Activated T-helper 1 cell treated with anti-CD3 and anti-CD28 coated beads, Interleukin-12 subunit alpha, Interleukin-12 subunit beta, Interleukin-2, Interleukin-4 antibody, amounts not matched to agents 30 ng/mL and 10 ng/mL and 1 ng/mL, durations not matched to agents 14 hours and 24 hours and 36 hours (primary cell): ENCODE measurements at places on chromosomes 5 and 9. TPM values are rescaled to one million over a fixed set of nuclear protein-coding genes. Genes with fewer than 3 reads are reported as not detected.

DNA sequence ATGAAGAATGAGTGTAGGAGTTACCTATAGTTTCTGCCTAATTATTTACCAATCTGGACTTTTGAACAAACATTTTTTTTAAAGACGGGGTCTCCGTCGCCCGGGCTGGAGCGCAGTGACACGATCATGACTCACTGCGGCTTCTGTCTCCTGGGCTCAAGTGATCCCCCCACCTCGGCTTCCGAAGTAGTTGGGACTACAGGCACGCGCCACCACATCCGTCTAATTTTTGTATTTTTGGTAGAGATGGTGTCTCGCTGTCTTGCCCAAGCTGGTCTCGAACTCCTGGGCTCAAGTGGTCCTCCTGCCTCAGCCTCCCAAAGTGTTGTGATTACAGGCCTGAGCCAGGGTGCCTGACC lies 1.5 kb downstream of the CTNNA1 start:
- peaks cover 27% of the 10 kb centered on the region for H3K4me1 ChIP-seq
- peak overlapping the region; percentile 86 for H3K4me3 ChIP-seq
- H3K27ac ChIP-seq: no peak overlapping the region
- DNase-seq: no peak

DNA sequence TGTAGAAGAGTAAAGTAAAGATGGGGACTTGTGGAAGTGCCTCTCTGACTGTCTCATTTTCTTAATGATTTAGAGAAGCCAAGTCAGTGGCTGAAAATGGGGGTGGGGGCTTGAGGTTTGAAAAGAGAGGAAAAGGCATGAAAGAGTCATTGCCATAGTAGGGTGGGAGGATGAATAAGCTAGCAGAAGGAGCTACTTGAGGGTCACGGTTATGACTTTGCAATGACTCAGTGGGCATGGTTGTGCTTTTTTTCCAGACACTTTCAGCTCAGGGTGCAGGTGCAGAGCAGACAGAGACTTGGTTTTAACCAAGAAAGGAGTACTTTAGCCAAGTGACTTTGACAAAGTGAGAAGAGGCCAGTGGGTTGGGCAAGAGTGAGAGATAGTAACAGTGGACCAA lies 117.8 kb downstream of the PTTG1 start:
- DNase-seq: no peak
- H3K27me3 ChIP-seq: no peaks in the 10 kb centered on the region
- H3K36me3 ChIP-seq: peaks cover 3% of the 10 kb centered on the region
- H3K27ac ChIP-seq: no peak overlapping the region
- H3K4me3 ChIP-seq: no peak overlapping the region

DNA sequence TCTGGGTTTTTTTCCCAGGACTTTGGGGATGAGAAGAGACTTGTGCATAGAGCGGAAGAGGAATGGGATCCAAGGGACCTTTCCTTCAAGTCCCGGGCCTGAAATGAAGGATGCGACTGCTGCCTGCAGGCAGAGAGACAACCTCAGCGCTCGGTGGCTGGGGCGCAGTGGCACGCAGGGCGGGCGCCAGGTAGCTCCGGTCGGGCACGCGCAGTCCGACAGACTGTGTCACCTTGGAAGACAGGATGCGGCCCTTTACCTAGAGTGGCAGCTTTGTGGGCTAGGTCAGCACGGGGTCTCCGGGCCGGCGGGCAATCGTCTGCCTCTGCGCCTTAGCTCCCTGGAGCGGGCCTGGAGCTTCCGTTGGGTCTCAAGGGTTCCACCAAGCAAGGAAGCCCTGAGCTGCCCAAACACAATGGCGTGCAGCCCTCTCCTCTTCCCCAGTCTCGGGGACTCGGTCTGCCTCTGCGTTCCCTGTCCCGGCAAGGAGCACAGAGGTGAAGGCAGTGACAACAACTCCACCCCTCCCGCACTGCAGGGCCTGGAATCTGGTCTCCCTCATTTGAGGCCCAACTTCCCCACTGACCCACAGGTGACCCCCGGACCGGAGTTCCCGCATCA lies 6.0 kb downstream of the BARX1 start:
- H3K27ac ChIP-seq: no peak overlapping the region
- peaks cover 71% of the 10 kb centered on the region for H3K27me3 ChIP-seq
- no peak for DNase-seq

ZMYND19 gene
- 88.2 and 94.9 TPM in 2 replicates for total RNA-seq

LPAR1 gene
- total RNA-seq: not detected in 2 replicates

DNA sequence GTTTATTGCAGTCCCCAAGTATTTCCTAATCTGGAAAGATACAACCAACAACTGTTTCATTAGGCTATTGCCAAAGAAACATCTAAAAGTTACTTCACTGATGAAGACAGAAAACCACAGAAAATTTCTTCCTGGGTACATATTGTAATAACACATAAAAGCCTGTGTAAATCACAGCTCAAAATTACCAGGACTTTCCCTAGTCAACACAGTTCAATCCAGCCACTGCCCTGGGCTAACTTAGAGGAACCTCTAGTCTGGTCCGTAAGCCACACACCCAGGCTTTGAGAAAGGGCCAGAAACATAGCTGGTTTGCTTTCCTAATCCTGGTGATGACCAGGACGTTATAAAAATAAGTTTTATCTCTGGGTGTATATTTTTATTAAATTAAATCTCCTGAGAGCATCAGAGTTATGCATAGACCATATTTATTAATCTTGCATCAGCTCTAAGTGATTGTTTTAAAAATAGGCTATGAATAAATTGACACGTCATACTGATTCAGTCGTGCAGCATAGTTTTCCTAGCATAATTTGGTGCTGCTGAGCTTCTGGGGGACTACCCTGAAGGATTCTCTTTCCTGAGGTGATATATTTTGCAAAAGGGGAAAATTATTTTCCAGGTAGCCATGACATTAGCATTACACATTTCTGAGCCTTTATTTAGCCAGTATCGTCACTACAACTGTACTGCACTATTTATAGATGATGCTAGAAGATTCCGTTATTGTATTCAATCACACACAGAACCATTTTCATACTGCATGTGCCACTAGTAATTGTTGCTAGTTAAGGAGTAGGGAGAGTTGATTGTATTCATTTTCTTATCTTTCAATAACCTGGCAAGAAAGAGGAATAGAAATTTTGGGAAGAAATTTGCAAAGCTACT lies 12.6 kb upstream of the MUSK start:
- peaks cover 2% of the 10 kb centered on the region for H3K27me3 ChIP-seq
- no peak for DNase-seq
- H3K27ac ChIP-seq: no peak overlapping the region
- no peaks in the 10 kb centered on the region for H3K36me3 ChIP-seq

GRCh38 chr9:5630081-5630507 lies 1.2 kb downstream of the RIC1 start:
- peaks cover 79% of the 10 kb centered on the region for H3K4me1 ChIP-seq
- no peaks in the 10 kb centered on the region for H3K27me3 ChIP-seq
- peak overlapping the region; percentile 98 for H3K27ac ChIP-seq
- H3K4me3 ChIP-seq: peak overlapping the region; percentile 99
- peaks cover 6% of the 10 kb centered on the region for H3K36me3 ChIP-seq
- no peak for DNase-seq
